Thoracic aorta (tissue), 2 donors: ENCODE measurements at places on chromosomes 13 and 19. TPM values are rescaled to one million over a fixed set of nuclear protein-coding genes. Genes with fewer than 3 reads are reported as not detected.

Gene SARS2
- total RNA-seq, result 14.1 TPM

DNA sequence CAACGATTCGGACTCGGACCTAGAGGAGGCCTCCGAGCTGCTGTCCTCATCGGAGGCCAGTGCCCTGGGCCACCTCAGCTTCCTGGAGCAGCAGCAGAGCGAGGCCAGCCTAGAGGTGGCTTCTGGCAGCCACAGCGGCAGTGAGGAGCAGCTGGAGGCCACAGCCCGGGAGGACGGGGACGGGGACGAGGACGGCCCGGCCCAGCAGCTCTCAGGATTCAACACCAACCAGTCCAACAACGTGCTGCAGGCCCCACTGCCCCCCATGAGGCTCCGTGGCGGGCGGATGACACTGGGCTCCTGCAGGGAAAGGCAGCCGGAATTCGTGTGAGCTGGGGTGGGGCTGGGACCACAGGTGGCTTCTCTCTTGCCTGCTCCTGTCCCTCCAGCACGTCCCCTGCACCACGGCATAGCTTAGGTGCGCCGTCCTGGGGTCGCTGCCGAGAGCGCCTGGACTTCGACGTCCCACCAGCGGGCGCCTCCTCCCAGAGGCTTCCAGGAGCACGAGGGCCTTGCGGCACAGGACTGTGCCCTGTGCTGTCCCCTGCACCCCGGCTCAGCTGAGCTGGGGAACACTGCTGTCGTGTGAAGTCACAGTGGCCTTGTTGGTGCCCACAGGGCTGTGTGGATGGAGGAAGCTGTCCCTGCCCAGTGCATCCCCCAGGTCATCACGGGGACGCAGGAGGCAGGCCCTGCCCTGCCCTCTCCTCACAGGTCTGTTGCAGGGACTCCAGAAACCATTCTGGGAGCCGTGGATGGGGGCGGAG is 9.3 kb downstream of the POLR2E start:
- H3K27me3 ChIP-seq, result no peaks in the 10 kb centered on the region
- H3K27ac ChIP-seq, result no peak overlapping the region
- H3K4me1 ChIP-seq, result no peaks in the 10 kb centered on the region
- DNase-seq, result no peak
- H3K4me3 ChIP-seq, result no peak overlapping the region
- no peaks in the 10 kb centered on the region for H3K36me3 ChIP-seq

Gene MADCAM1
- total RNA-seq, result 0.92 TPM

Gene PTGIR
- total RNA-seq, result 207 TPM
